GM04503 (cell line): ENCODE measurements at places on chromosomes 3 and 15.

DNA sequence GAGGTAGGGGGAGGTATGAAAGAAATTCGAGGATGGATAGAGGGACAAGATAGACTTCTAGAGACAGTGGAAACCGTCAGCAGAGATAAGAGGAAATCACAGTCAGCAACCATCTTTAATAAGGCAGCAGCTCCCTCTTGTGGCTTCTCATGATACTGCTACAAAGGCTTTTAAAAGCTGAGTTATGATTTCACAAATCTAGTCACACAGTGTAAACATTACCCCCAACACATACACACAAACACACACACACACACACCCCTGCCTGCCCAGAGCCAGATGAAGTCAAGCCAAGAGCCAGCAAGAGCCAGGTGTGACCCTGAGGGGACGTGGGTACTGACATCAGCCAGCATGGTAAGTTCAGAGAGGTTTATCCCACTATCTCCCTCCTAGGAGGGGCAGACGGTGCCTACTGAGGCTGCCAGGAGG is 18.9 kb upstream of the TGM5 start:
- peak; percentile 17 for DNase-seq

DNA sequence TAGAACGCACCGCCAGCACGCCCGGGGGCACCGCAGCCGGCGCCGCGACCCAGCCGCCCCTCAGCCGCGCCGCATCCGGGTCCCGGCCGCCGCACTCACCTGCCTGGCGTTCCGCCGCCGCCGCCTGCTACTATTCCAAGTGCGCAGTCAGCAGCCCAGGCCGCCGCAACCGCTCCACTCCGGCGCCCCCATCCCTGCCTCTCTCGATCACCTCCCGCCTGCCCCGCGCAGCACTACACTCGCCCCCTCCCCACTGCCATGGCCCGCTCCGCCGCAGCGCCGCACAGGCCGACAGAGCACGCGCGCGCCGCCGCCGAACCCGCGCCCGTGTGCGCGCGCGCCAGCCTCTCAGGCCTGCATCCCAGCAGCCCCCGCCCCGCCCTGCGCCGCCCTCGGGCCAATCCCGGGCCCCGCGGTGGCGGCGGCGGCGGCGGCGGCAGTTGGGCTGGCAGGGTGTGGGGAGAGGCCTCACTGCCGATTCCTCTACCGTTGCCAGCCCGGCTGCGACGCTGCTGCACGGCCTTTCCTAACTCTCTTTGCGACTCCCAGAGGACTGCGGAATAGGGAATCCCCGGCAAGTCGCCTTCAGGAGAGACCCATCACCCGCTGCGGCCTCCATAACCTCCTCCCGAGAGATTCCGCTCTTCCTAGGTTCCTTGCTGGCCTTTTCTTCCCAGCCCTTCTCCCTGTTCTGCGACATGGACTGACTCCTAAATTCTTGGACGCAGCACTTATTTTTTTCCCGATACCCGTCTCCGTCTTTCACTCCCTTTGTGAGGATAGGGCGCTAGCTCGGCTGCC is at the start of gene PIK3CB:
Gene PIK3CB, minus strand, starts transcription at position 333 of the 801 bp plus-strand sequence. CDS start 75,585 bp downstream, outside the sequence.
- DNase-seq = no peak

GRCh38 chr3:105430455-105430854 is 63.7 kb downstream of the ALCAM start:
- DNase-seq = no peak

- DNase-seq = no peak
Measured at GRCh38 chr3:95627293-95627692, 1187.1 kb upstream of the EPHA6 start.

GRCh38 chr15:43440721-43441281 is 52.2 kb downstream of the TP53BP1 start:
- DNase-seq = peak; percentile 97

- DNase-seq = no peak
Measured at GRCh38 chr3:11622586-11623550, 20.8 kb downstream of the VGLL4 start.

GRCh38 chr3:108311797-108312196 is 15.4 kb downstream of the HHLA2 start:
- DNase-seq = no peak

DNA sequence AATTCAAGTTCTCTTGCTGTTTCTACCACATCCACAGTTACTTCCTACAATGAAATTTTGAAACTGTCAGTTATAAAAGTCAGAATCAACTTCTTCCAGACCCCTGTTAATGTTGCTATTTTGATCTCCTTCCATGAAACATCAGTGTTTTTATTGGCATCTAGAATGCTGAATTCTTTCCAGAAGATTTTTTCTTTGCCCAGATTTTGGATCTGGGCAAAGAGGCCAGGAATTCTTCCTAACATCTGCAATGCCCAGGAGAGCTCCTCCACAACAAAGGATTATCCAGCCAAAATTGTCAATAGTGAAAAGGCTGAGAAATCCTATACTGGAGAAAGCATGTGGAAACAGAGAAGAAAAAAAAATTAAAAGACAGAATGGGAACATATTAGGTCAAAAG is 75.5 kb downstream of the SERPINI1 start:
- DNase-seq = no peak

GRCh38 chr3:152964911-152965609 is 130.1 kb downstream of the P2RY1 start:
- no peak for DNase-seq

- DNase-seq = no peak
Measured at GRCh38 chr15:92109191-92109873, 255.8 kb downstream of the SLCO3A1 start.

DNA sequence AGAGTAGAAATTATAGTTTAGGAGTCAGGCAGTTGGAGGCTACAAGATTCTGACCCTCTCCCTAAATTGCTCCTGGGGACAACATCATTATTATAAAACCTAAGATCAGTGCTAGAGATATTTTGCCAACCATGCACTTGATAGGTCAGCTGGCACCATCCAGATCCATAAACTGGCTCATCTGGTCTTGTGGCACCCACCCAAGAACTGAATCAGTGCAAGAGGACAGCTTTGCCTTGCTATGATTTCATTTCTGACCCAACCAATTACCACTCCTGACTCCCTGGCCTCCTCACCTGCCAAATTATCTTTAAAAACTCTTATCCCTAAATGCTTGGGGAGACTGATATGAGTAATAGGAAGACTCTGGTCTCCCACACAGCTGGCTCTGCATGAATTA is 461.1 kb upstream of the TGFBR2 start:
- no peak for DNase-seq

GRCh38 chr3:51389423-51390183 is 1.5 kb upstream of the RBM15B start:
- no peak for DNase-seq
